Esophagus muscularis mucosa (tissue), 4 donors: ENCODE measurements at places on chromosomes 1 and 21. TPM values are rescaled to one million over a fixed set of nuclear protein-coding genes. Genes with fewer than 3 reads are reported as not detected.
A peak's percentile ranks its signal among the peaks of the same experiment; 100 is the strongest.

Gene KCNA2
- 2.0 TPM for total RNA-seq

Gene MMP23B
- 10.3 TPM for total RNA-seq

Gene UBXN11
- 13.3 TPM for total RNA-seq

GRCh38 chr1:17234405-17234804 lies 14.5 kb upstream of the PADI3 start:
- H3K4me3 ChIP-seq = no peak overlapping the region
- no peak for DNase-seq
- H3K27me3 ChIP-seq = no peaks in the 10 kb centered on the region
- peaks cover 6% of the 10 kb centered on the region for H3K4me1 ChIP-seq
- H3K36me3 ChIP-seq = no peaks in the 10 kb centered on the region

Gene GPR153
- total RNA-seq = 10.2 TPM

Gene PROK1
- total RNA-seq = not detected

Gene LZIC
- total RNA-seq = 25.4 TPM

GRCh38 chr1:84632673-84633434 lies 57.4 kb downstream of the SSX2IP start:
- H3K4me3 ChIP-seq = no peak overlapping the region
- H3K27me3 ChIP-seq = no peaks in the 10 kb centered on the region

- H3K4me3 ChIP-seq = peak overlapping the region; percentile 10
- no peaks in the 10 kb centered on the region for H3K36me3 ChIP-seq
- no peaks in the 10 kb centered on the region for H3K27me3 ChIP-seq
- H3K27ac ChIP-seq = no peak overlapping the region
- H3K4me1 ChIP-seq = peaks cover 7% of the 10 kb centered on the region
Measured at GRCh38 chr1:62285984-62286785, 33.0 kb downstream of the KANK4 start.

- H3K27me3 ChIP-seq = no peaks in the 10 kb centered on the region
- no peak overlapping the region for H3K4me3 ChIP-seq
- H3K4me1 ChIP-seq = peaks cover 100% of the 10 kb centered on the region
- H3K27ac ChIP-seq = peak overlapping the region; percentile 84
- DNase-seq = no peak
Measured at GRCh38 chr1:25703671-25704266, 87.2 kb downstream of the MAN1C1 start.

Gene TSPAN2
- 65.9 TPM for total RNA-seq

- DNase-seq = no peak
- H3K27ac ChIP-seq = no peak overlapping the region
- H3K4me1 ChIP-seq = no peaks in the 10 kb centered on the region
- no peak overlapping the region for H3K4me3 ChIP-seq
Measured at GRCh38 chr1:11967028-11967547, 13.2 kb upstream of the MFN2 start.

- H3K36me3 ChIP-seq = no peaks in the 10 kb centered on the region
- no peak for DNase-seq
- peak overlapping the region; percentile 44 for H3K27ac ChIP-seq
- H3K4me1 ChIP-seq = no peaks in the 10 kb centered on the region
- no peaks in the 10 kb centered on the region for H3K27me3 ChIP-seq
Measured at GRCh38 chr1:14880456-14881316, 272.9 kb upstream of the TMEM51 start.

- H3K4me3 ChIP-seq = no peak overlapping the region
- H3K27me3 ChIP-seq = no peaks in the 10 kb centered on the region
- no peak for DNase-seq
- H3K4me1 ChIP-seq = peaks cover 8% of the 10 kb centered on the region
- peaks cover 57% of the 10 kb centered on the region for H3K36me3 ChIP-seq
Measured at GRCh38 chr1:25360596-25361581, 22.8 kb downstream of the TMEM50A start.

Gene NPR1
- 67.1 TPM for total RNA-seq

- DNase-seq = no peak
- no peak overlapping the region for H3K27ac ChIP-seq
- H3K4me1 ChIP-seq = peaks cover 5% of the 10 kb centered on the region
- peaks cover 49% of the 10 kb centered on the region for H3K36me3 ChIP-seq
- no peak overlapping the region for H3K4me3 ChIP-seq
- no peaks in the 10 kb centered on the region for H3K27me3 ChIP-seq
Measured at GRCh38 chr21:44093761-44094160, 13.4 kb upstream of the PWP2 start.

- no peak overlapping the region for H3K4me3 ChIP-seq
- H3K27me3 ChIP-seq = no peaks in the 10 kb centered on the region
- no peak overlapping the region for H3K27ac ChIP-seq
Measured at GRCh38 chr1:225674381-225674780, 21.5 kb upstream of the ENAH start.

DNA sequence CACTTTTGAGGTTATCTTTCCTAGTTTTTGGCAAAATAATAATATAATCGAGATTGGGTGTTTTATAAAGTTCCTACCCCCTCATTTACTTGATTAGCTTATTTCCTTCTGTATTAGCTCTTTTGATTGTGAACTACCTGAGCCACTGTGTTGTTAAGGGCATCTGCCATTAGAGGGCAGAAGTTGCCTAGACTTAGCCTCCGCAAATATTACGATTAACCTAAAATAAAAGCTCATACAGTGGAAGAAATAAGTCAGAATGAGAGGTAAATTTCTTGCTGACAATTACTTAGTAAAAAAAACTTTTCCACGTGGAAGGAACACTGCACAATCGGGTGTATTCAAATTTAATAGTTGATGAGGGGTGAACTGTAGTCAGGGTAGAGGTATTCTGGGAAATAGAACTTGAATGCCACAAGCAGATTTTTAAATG lies 2.3 kb downstream of the H3-3A start:
- no peaks in the 10 kb centered on the region for H3K27me3 ChIP-seq
- peaks cover 1% of the 10 kb centered on the region for H3K36me3 ChIP-seq
- H3K27ac ChIP-seq = peak overlapping the region; percentile 100

- H3K36me3 ChIP-seq = peaks cover 8% of the 10 kb centered on the region
- H3K27me3 ChIP-seq = no peaks in the 10 kb centered on the region
- H3K4me1 ChIP-seq = no peaks in the 10 kb centered on the region
- no peak for DNase-seq
Measured at GRCh38 chr1:66679140-66679539, 73.1 kb upstream of the DYNLT5 start.
